ENCODE measurements at places on chromosomes 2 and 18.

DNA sequence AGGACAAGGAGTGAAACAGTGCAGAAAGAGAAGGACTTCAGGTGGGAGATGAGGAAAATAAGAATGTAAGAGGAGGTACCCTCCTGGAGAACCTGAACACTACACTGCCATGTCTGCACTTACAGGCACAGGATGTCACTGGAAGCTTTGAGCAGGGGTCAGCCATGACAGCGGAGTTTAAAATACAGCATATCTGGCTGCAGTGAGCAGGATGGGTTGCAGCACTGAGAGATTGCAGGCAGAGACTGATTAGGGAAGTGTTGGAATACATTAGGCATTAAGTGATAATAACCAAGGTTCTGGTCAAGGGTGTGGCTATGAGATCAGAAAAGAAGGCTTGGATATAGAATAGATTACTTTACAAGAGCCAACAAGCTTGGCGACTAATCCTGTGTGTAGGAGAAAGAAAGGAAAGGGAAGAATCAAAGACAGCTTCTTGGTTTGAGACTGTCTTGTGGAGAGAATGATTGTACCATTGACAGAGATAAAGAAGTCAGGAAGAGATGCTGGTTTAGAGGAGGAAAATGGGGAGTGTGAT lies 171.1 kb upstream of the RBMS1 start:
- DNase-seq: no peak

DNA sequence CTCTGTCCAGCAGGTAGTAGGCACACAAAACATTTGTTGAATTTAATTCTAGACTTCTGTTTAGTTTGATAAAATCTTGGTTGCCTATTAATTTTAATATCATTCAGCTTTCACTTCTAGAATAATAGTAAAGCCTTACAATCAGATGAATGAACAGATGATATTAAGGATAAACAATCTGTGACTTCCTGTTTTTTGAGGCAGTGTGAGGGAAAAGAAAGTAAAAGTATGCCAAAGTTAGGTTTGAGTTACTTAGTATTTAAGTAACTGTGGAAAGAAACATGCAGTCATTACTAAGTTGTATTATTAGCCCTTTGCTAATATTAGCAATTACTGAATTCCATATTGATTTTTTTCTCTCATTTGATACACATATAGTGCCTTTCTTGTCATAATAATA lies 31.5 kb downstream of the EPB41L5 start:
- DNase-seq: no peak

DNA sequence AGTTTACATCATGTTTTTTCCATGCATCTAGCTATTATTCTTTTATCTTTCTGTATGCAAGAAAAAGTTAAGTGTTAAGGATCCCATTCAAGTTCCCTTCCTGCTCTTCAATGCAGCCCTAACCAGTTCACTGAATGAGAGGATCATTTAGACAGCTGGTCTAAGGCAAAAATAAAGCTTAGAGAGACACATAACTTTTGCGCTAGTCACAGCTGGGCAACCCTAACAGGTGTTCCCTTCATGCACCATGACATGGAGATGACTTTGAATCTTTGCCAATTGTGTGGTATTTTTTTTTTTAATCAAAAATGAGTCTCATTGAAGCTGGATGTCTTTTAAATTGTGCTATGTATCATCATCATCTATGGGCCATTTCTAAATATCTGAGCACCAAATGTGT lies 393.8 kb upstream of the CYRIA start:
- DNase-seq: no peak

GRCh38 chr2:106516864-106517263 lies 29.7 kb downstream of the CD8B2 start:
- no peak for DNase-seq

GRCh38 chr2:105323111-105323510 lies 6.4 kb downstream of the TGFBRAP1 start:
- DNase-seq: no peak

DNA sequence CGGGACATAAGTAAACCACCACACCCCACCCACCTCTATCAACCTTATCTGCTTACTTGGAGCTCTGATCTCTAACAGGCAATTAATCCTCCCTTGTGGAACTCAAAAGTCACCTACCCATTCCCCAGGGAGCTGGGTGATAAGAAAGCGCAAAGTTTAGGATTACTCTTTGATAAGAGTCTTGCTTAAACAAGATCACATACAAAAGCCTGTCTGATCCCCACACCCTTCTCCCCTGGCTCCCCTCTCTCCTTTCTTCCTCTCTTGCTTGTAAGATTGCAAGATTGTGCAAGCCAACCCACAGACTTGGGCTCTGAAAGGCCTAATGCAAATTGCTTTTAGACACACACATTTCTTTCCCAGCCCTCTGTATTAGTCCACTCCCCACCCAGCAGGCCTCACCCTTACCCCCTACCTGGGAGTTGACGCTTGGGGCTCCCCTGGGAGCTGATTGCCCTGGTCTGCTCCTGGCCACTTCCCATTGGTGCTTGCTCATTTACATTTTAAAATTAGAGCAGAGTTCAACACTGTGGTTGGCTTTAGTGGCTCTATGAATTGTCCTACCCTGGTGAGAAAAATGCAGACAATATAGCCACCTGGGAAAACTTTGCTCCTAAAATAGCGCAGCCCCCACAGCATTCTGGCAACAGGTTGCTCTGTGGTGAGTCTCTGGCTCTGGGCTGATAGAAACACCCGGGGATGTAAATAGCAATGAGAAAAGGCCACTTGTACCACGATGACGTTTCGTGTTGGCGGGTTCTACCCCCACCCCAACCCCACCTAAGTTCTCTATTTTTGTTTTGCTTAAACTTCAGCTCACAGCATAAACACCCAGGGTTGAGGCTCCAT lies 92.8 kb upstream of the MSH2 start:
- DNase-seq: no peak

DNA sequence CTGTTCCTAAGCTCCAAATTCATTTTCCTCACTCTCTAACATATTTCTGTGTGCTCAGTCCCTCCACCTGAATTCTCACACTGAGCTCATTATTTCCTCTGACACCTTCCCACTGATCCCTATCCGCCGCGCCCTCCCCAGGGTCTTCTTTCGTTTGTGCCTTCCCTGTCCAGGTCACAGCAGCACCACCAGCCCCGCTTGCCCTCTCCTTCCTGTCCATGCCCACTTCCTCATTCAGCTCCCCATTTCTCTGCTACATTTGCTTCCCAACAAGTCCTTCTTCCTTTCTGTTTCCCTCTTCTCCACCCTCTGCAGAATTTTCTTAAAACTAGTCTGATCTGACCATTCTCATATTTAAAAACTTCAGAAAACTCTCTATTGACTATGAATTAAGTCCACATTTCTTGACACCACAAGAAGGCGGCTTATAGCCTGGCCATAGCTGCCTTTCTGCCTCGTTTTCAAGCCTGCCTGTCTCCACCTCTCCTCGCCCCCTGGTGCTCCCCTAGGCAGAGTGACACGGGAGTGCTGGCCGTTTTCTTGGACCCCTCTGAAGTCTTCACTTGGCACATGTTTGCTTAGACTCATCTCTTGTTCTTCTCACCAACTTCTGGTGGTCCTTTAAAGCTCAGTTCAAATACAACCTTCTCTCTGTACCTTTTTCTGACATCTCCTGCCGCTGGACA lies 138.7 kb upstream of the BOD1L2 start:
- DNase-seq: no peak
